Jurkat, Clone E6-1 (cell line): ENCODE measurements at places on chromosomes 5 and 9.

- no peak for DNase-seq
These were observed 110.5 kb upstream of the CDKN2B start for GRCh38 chr9:22119522-22120158.

DNA sequence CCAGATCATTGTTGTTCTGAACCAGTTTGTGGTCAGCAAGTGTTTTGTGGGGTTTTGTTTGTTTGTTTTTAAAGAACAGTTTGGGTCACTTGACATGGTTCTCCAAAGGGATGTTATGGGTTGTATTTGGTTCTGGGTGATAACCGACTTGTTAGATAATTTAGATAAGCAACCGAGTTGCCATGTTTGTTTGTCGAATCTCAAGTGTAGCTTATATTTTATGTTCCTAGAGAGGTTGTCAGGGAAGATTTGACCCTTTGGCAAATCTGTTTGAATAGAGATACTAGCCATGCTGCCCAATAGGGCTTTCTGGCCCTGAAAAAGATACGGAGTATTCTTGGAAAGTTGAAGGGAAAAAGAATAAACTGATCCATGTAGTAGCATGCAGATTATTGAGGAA is 12.2 kb upstream of the FGF18 start:
- DNase-seq, result no peak

- DNase-seq, result no peak
These were observed 5.7 kb downstream of the LHX2 start for GRCh38 chr9:124017051-124017928.

DNA sequence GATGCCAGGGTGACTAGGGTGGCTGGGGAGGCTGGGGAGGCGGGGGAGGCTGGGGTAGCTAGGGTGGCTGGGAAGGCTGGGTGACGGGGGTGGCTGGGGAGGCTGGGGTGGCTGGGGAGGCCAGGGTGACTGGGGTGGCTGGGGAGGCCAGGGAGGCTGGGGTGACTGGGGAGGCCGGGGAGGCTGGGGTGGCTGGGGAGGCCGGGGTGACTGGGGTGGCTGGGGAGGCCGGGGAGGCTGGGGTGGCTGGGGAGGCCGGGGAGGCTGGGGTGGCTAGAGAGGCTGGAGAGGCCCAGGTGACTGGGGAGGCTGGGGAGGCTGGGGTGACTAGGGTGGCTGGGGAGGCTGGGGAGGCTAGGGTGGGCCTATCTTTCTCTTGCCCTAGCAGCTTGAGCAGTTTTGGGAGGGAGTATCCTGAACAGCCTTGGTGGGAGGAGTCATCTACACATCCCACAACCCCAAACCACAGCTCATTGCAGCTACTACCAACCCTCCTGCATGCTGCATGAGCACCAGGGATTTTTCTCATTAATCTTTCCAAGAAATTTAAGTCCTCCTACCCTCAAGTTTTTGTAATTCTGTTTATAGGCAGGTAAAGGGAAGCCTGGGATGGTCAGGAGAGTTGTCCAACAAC is 203.2 kb upstream of the IRX1 start:
- DNase-seq, result peak; percentile 15

GRCh38 chr5:133381571-133382365 is 230.6 kb downstream of the FSTL4 start:
- no peak for DNase-seq

GRCh38 chr9:3161912-3162311 is 318.0 kb upstream of the PUM3 start:
- no peak for DNase-seq

- no peak for DNase-seq
These were observed 7.9 kb downstream of the SLC6A3 start for GRCh38 chr5:1437226-1437829.

- no peak for DNase-seq
These were observed 87.4 kb upstream of the FER start for GRCh38 chr5:108660291-108660690.

DNA sequence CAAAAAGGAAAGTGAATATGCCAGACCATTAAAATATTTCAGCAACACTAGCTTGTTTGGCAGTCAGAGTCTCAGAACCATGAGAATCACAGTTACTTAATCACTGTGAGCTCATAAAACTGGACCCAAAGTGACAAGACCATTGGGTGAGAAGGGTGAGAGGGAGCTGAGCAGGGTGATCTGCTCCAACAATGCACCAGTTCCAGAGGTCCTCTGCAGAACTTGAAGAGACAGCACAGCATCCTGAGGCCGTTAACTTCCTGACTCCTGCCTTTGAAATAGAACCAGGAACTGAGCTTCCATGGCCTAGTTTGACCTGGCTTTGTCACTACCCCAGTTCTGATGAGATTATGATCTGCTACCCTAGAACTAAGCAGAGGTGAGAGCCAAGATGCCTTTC is 57.4 kb downstream of the NFIB start:
- no peak for DNase-seq

DNA sequence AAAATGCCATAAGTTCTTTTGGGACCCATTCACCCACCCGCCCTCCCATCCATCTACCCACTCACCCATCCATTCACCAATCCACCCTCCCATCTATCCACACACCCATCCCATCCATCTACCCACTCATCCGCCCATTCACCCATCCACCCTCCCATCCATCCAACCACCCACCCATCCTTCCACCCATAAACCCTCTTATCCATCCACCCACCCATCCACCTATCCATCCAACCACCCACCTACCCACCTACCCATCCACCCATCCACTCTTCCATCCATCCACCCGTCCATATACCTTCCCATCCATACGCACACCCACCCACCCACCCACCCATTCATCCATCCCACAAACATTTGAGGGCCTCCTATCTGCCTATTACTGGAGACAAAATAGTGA is 43.3 kb downstream of the MSX2 start:
- no peak for DNase-seq

DNA sequence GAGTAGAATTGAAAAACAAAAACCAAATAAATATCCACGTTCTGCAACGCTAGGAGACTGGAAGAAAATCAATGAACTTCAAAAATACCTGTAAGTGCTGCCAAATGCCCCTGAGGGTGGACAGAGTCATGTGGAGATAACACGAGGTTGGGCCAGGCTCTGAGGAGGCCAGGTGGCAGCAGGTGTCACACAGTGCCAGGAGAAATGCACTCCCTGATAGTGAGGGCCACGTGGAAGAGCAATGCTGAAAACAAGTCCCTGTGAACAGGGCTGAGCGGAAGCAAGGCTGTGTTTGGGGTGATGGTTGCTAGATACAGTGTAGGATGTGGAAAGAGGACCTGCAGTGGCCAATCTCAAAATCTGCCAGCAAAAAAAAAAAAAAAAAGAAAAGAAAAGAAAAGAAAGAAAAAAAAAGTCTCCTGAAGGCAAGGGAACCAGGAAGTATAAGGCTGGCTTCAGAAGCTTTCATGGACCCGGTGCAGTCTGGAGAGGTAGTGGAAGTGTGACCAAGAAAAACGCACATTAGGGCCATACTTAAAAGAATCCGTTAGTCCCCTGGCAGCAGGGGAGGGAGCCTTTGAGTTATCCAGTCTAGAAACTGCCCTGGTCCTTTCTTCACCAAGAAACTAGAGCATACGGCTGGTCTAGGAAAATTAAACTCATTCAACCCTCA is 16.8 kb downstream of the C1QTNF3 start:
- no peak for DNase-seq
